Hepatocyte (in vitro differentiated cells): ENCODE measurements at places on chromosomes 5 and 9. TPM values are rescaled to one million over a fixed set of nuclear protein-coding genes. Genes with fewer than 3 reads are reported as not detected.

- no peak overlapping the region for H3K4me3 ChIP-seq
- H3K36me3 ChIP-seq = peaks cover 6% of the 10 kb centered on the region
- no peaks in the 10 kb centered on the region for H3K4me1 ChIP-seq
- H3K27me3 ChIP-seq = no peaks in the 10 kb centered on the region
- no peak overlapping the region for H3K27ac ChIP-seq
- no peak for DNase-seq
These were observed 13.1 kb downstream of the TLN1 start for GRCh38 chr9:35718721-35719511.

CARD9 gene
- polyA plus RNA-seq = 1.5 and 2.5 TPM in 2 replicates

SPAG8 gene
- 0.55 and 0.63 TPM in 2 replicates for polyA plus RNA-seq

NR6A1 gene
- 1.2 and 3.0 TPM in 2 replicates for polyA plus RNA-seq

GRCh38 chr9:20290257-20290656 lies 332.0 kb downstream of the MLLT3 start:
- H3K27me3 ChIP-seq = no peaks in the 10 kb centered on the region
- no peak overlapping the region for H3K27ac ChIP-seq
- H3K4me1 ChIP-seq = no peaks in the 10 kb centered on the region
- no peak overlapping the region for H3K4me3 ChIP-seq
